Esophagus mucosa (tissue), 1 donor: ENCODE measurements at places on chromosomes 3 and 15. TPM values are rescaled to one million over a fixed set of nuclear protein-coding genes. Genes with fewer than 3 reads are reported as not detected.

- ATAC-seq: peak; percentile 91
Measured at GRCh38 chr3:71495708-71496472, 87.6 kb downstream of the FOXP1 start.

- no peak for ATAC-seq
Measured at GRCh38 chr3:137222736-137223225, 265.0 kb downstream of the IL20RB start.

GRCh38 chr3:41304593-41304992, 105.3 kb downstream of the CTNNB1 start:
- ATAC-seq: no peak

HYKK gene
- 4.3 TPM for total RNA-seq
